ENCODE measurements at places on chromosomes 12 and 14. TPM values are rescaled to one million over a fixed set of nuclear protein-coding genes. Genes with fewer than 3 reads are reported as not detected.

- DNase-seq: no peak
Measured at GRCh38 chr12:111395336-111396187, 10.2 kb upstream of the SH2B3 start.

Gene SYT1
- total RNA-seq: not detected

DNA sequence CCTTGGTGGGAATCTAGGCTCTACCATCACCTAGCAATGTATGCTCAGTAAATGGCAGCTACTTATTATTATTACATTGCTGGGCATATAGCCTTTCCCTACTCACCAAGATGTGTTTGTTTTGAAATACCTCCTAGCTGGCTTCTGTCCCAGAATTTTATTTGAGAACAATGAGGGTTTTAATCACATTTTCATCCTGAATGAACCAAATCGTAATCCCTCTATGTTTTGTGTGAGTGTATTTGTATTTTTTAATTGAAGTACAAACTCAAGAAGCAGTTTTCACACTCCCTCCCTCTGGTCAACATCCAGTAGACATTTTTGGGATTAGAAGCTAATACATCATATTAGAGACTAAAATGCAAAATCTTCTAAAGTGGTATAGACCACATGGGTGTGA lies 7.6 kb downstream of the SLC7A8 start:
- DNase-seq: no peak

Gene AHNAK2
- total RNA-seq: 0.06 TPM

DNA sequence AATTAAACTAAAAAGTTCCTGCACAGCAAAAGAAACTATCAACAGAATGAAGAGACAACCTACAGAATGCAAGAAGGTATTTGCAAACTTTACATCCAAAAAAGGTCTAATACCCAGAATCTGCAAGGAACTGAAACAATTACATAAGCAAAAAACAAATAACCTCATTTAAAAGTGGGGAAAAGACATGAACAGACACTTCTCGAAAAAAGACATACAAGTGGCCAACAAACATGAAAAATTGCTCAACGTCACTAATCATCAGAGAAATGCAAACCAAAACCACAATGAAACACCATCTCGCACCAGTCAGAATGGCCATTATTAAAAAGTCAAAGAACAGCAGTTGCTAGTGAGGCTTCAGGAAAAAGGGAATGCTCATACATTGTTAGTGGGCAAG lies 15.2 kb downstream of the PDE6H start:
- no peak for DNase-seq

DNA sequence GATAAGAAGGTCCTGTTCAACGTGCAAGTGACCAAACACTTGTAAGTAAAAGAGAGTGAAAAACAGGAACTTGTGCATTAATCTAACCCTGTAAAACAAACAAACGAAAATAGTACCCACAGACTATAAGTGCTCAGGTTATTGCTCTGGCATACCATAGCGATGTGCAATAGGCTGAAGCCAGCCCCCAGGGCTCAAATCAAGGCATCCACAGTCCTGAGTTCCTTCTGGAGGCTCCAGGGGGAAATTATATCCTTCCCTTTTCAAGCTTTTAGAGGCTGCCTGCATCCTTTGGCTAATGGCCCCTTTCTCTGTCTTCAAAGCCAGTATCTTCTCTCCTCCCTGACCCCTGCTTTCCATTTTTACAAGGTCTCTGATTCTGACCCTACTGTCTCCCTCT lies 8.1 kb upstream of the CMAS start:
- DNase-seq: no peak

All from activated naive CD8-positive, alpha-beta T cell treated with anti-CD3 and anti-CD28 coated beads, Interleukin-2, amount 10 ng/mL, durations not matched to agents 7 days and 5 days (primary cell).